Activated CD4-positive, alpha-beta T cell treated with anti-CD3 and anti-CD28 coated beads for 24 hours (primary cell): ENCODE measurements at places on chromosomes 12 and 14.

DNA sequence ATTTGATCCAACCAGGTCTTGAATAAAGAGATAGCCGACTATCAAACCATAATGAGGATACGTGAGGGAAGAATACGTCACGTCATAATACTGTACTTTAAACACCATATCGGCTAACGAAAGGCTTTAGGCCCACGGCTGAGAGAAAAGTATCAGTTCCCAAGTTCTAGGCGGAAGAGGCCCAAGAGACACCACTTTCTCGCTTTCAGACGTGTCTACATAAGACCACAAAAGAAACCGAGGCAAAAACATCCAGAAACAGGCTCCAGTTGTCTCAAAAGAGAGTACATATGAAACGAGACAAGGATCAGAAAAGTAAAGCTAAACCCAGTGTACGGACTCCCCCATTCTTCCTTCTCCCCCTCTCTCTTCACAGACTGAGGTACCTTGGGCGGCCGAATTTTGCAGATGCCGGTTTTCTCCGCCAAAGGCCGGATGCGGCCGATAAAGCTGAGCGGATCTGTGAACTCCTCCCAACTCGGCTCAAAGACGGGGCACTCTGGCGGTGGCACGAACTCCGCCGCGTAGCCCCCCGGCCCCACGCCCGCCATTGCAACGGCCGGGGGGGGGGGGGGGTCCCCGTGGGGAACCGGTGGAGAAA, 479 bp downstream of the KDM5A start:
- no peak for DNase-seq

GRCh38 chr12:131909752-131910219, 15.4 kb downstream of the ULK1 start:
- no peak for DNase-seq

- DNase-seq, result no peak
These were observed 12.2 kb upstream of the FOXG1 start for GRCh38 chr14:28754209-28754985.

- DNase-seq, result no peak
These were observed 33.2 kb upstream of the PPP1R13B start for GRCh38 chr14:103880348-103881267.

DNA sequence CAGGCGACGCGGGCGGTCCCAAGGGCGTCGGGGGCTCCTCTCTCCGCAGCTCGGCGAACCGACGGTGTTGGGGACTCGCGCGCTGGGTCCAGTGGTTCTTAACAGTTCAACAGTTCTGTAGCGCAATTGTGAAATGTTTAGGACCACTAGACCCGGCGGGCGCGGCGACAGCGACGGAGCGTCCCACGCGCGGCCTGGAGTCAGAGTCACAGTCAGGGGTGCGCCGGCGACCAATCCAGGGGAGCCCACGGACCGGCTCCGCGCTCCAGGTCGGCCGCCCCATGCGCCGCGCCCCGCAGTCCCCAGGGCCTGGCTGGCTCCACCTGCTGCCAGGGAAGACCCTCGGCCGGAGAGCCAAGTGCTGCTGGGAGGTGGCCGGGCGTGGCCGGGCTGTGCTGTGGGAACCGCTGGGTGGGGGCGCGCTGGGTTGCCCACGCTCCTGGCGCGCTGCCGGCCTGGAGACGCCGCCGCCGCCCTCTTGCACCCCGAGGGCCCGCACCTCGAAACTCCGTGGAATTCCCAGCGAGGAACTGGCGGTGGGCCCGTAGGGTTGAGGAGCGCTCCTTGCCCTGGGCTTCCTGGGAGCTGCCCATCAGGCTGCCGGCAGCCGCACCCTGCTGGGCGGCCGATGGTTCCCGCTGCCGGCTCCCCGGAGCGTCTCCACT, 20.9 kb upstream of the KIF26A start:
- DNase-seq, result no peak

DNA sequence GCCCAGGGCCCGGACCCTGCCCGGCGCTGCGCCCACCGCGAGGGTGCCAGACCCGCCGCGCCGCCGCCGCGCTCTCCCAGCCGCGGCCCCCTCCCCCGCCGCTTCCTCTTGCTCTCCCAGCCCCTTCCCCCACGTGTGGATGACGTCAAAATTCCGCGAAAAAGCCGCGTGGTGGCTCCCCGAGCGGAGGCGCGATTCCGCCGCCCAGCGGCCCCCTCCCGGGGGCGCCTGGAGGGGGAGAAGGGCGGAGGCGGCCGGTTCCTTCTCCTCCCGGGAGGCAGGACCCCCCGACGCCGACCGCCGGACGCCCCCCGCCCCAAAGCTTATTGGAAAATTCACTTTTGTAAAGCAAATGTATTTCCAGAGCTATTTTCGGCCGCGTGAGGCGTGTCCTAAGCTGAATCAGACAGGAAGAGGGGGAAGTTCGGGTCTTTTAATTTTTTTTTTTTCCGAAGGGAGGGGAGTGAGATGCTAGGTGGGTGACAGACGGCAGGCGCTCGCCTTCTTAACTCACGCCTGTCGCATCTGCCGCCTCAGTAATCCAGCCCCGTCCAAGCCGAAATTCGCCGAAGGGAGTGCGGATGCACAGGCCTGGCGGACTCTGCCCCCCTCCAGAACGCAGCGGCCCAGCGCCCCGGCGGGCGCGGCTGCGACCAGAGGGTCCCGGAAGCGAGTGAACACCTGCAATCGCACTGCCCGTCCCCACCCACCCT, 4.1 kb upstream of the CCND2 start:
- DNase-seq, result peak; percentile 90

DNA sequence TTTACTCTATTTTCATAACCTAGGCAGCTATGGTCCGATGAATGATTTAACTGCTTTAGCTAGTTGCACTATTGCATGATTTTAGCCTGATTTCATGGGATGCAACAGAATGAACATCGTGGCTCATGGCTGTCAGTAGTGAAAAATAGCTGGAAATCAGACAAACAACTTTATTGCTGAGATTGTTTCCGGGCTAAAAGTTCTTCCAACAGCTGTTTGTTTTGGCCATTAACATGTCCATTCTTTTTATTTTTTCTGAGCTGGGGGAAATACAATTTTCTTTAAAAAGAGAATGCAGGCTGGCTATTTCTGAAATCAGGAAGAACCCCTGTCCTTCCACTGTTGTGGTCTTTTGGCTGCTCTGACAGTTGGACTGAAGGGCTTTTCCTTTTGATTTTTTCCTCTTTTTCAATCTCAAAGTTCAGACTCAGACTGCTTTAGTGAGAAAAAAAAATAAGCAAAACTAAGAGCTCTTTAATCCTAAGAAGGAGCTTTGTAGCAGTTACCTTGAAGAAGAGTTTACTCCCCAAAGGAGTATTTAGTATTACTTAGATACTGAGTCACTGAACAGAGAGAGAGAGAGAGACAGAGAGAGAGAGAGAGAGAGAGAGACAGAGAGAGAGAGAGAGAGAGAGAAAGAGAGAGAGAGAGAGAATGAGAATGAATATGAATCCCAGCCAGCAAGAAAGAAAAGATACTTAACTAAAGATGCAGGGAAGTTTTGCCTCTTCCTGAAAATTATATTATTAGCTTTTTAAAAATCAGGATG, at the start of gene NAV3:
NAV3 (plus strand) TSS at position 312 of the 769 bp plus-strand sequence. CDS start 568 bp downstream, outside the sequence.
- no peak for DNase-seq
